ENCODE measurements at places on chromosomes 7 and 10. TPM values are rescaled to one million over a fixed set of nuclear protein-coding genes. Genes with fewer than 3 reads are reported as not detected.

Gene PALD1
- polyA plus RNA-seq: 0.27 TPM

Gene SLC13A4
- polyA plus RNA-seq: not detected

Gene CPXM2
- not detected for polyA plus RNA-seq

Gene ZNF365
- 0.07 TPM for polyA plus RNA-seq

Gene CHRM2
- not detected for polyA plus RNA-seq

Gene GPR146
- polyA plus RNA-seq: 3.8 TPM

Gene PHYH
- 17.6 TPM for polyA plus RNA-seq

Gene OR13A1
- polyA plus RNA-seq: not detected

Gene ERVW-1
- polyA plus RNA-seq: not detected

Gene CPN1
- not detected for polyA plus RNA-seq

Gene C10orf67
- polyA plus RNA-seq: not detected

Gene LRRD1
- polyA plus RNA-seq: not detected

Gene PRR15
- polyA plus RNA-seq: not detected

Gene FAM180A
- polyA plus RNA-seq: not detected

Gene CYP2C18
- not detected for polyA plus RNA-seq

Gene PTER
- polyA plus RNA-seq: 15.0 TPM

Gene ADIRF
- polyA plus RNA-seq: not detected

Gene ELN
- polyA plus RNA-seq: not detected

Gene MMP21
- polyA plus RNA-seq: not detected

Gene GPR141
- 0.11 TPM for polyA plus RNA-seq

Gene SP8
- polyA plus RNA-seq: not detected

Gene MSMB
- polyA plus RNA-seq: not detected

Gene IFIT1B
- not detected for polyA plus RNA-seq

Gene ANKRD1
- not detected for polyA plus RNA-seq

Gene H2BK1
- not detected for polyA plus RNA-seq

Gene FLNC
- 0.01 TPM for polyA plus RNA-seq

Gene GIMAP6
- 115 TPM for polyA plus RNA-seq

Gene SEMA4G
- polyA plus RNA-seq: not detected

Gene GNG11
- not detected for polyA plus RNA-seq

Gene HOXA11
- polyA plus RNA-seq: not detected

Gene LANCL2
- polyA plus RNA-seq: 5.7 TPM

Gene IFIT1
- polyA plus RNA-seq: 1.0 TPM

Gene SPDYE16
- polyA plus RNA-seq: not detected

Gene ADAM8
- polyA plus RNA-seq: 28.4 TPM

Gene GPR15LG
- not detected for polyA plus RNA-seq

Gene CADPS2
- polyA plus RNA-seq: not detected

Gene VWDE
- polyA plus RNA-seq: not detected

Gene CALN1
- not detected for polyA plus RNA-seq

Gene TMEM273
- polyA plus RNA-seq: 3.5 TPM
